ENCODE measurements at places on chromosomes 1 and 21. TPM values are rescaled to one million over a fixed set of nuclear protein-coding genes. Genes with fewer than 3 reads are reported as not detected.

Gene SH3D21
- total RNA-seq: 2.6 TPM

Gene MRPL37
- total RNA-seq: 72.1 TPM

Gene FHAD1
- total RNA-seq: 0.31 TPM

Gene STK40
- 18.5 TPM for total RNA-seq

Gene CHAF1B
- total RNA-seq: 1.2 TPM

Gene GCSAML
- not detected for total RNA-seq

Gene MYOG
- total RNA-seq: not detected

Gene TMCO4
- total RNA-seq: 16.8 TPM

Gene CHI3L2
- 86.1 TPM for total RNA-seq

Gene UCHL5
- total RNA-seq: 21.5 TPM

Gene LMX1A
- total RNA-seq: not detected

Gene LIPI
- not detected for total RNA-seq

Gene TSPEAR
- not detected for total RNA-seq

Gene UBE2Q1
- 22.6 TPM for total RNA-seq

Gene OR2T33
- not detected for total RNA-seq

Gene CHIA
- total RNA-seq: not detected

Gene C8A
- total RNA-seq: not detected

Gene ORC1
- total RNA-seq: 0.34 TPM

Gene LRRC38
- total RNA-seq: not detected

Gene RORC
- not detected for total RNA-seq

Gene TRPM2
- not detected for total RNA-seq

Gene MTFR1L
- total RNA-seq: 51.3 TPM

Gene ETV3L
- not detected for total RNA-seq

Gene BSND
- not detected for total RNA-seq

Gene JAM2
- total RNA-seq: 1.4 TPM

Gene REN
- total RNA-seq: not detected

Gene SLFNL1
- 0.15 TPM for total RNA-seq

Gene CATSPERE
- total RNA-seq: 0.83 TPM

Gene LTN1
- total RNA-seq: 17.1 TPM

Gene TMPRSS3
- total RNA-seq: not detected

Gene SYT14
- 0.19 TPM for total RNA-seq

Gene DPH5
- total RNA-seq: 29.6 TPM

Gene EDEM3
- total RNA-seq: 40.1 TPM

Gene AMY1A
- not detected for total RNA-seq

Measured in cardiac ventricle fibroblast (primary cell).